ENCODE measurements at places on chromosomes 6 and 20.

GRCh38 chr20:10047427-10047826 is 12.6 kb downstream of the ANKEF1 start:
- no peak for DNase-seq

DNA sequence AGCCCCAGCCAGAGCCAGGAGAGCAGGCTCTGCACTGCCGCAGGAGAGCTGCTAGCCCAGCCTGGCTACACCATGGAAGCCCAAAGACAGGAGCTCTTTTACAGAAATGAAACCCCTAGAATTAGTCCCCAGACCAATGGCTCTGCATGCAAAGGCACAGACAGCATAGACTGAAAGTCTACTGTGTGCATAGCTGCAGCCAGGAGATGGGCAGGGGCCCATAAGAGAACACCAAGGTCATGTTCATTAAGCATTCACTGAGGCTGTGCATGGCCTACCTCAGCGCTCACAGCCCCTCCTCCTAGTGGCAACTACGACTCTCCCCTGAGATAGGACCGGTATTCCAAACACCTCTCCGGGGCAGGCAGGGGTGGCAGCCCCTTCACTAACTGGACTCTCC is 34.9 kb downstream of the SNX5 start:
- DNase-seq, result no peak

- DNase-seq, result peak; percentile 95
These were observed 219.3 kb downstream of the ARHGAP18 start for GRCh38 chr6:129490521-129491255.

DNA sequence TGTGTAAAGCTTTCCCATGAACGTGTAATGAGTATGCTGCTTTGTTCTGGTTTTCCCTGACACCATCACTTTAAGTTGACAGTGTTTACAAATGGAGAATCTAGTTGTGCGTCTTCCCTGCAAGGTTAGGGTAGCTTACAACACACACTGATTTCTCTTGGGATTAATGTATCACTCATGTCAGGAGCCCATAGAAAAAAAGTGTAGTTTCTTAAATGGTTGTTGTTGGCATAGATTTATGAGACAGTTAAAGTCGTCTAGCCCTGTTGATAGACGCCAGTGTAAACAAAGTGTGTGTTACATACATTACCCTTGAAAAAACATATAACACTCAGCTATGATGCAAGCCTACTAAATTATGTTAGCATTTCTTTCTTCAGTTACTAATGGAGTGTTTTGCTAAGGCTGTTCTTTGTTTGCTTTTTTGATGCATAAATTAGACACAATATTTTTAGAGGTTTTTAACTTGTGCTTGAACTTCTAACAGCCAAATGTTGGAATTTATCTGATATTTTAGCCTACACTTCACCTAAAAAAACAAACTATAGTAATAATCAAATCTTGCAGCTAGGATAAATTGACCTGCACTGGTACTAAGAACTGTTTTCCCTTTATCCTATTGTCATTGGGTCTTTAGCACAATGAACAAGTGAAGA is 88.6 kb downstream of the RNF217 start:
- no peak for DNase-seq

GRCh38 chr6:1070085-1070521 is 241.8 kb upstream of the FOXQ1 start:
- no peak for DNase-seq

DNA sequence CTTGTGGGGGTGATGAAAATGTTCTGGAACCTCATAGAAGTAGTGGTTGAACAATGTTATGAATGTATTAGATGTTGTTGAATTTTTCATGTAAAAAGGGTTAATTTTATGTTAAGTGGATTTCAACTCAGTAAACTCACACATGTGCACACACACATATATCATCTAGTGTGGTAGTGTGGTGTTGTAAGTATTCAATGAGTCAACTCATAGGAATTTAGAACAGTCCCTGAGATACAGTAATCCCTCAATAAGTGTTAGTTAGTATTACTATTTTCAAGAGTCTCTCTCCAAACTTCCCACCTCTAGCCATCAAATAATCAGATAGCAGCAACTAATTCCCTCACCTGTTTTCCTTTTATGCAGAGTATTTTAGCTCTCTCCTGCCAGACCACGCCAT is 563.1 kb upstream of the JARID2 start:
- no peak for DNase-seq

DNA sequence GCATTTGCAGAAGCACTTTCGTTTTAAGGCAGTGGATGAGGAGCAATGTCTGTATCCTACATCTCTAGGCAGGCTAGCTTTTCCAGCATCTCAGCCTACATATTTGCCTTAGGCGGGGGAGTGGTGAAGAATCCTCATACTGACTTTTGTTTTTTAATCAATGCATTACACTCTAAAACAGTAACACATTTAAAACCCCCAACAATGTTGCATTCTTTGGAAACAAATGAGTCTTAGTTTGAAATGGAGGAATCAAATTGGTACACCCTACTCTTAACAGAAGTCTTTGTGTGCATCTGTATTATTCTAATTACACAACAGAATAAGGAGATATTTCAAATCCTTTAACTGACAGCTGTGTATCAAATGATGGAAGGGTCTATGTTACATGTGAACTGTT is 9.0 kb downstream of the NKAIN2 start:
- no peak for DNase-seq

DNA sequence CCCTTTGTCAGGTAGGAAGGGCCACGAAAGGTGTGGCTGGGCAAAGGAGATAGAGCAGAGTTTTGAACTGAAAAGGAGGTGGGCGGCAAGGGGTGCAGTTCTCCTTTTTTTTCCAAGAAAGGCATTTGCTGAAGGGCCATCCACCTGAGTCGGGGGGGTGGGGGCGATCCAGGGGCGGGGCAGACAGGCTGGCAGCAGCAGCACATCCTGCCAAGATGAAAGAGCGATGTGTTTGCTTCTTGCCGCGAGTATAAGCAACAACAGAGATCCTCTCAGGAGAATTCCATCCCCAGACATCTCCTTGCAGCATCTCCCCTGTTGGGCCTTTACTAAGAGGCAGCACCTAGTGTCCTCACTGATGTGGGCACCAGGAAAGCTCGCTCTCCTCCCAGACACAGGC is 516.5 kb downstream of the CD83 start:
- DNase-seq, result no peak

- peak; percentile 34 for DNase-seq
These were observed 732 bp upstream of the STXBP5 start for GRCh38 chr6:147203311-147204059.

DNA sequence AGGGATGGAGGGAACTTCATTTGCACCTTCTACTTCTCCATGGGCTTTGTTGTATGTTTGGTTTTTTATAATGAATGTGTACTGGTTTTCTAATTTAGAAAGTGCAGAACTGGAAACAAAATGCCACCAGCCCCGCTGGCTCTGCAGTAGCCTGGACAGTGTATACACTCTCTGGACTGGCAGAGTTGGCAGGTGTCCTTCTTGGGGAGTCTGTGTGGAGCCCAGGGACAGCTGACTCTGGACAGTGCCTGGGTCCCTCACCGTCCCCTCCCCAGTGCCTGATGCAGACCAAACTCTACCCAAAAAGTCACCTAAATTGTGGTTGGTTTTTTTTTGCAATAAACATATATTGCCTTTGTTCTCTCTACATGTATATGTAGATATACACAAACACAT is 91.0 kb downstream of the SLC2A10 start:
- no peak for DNase-seq

DNA sequence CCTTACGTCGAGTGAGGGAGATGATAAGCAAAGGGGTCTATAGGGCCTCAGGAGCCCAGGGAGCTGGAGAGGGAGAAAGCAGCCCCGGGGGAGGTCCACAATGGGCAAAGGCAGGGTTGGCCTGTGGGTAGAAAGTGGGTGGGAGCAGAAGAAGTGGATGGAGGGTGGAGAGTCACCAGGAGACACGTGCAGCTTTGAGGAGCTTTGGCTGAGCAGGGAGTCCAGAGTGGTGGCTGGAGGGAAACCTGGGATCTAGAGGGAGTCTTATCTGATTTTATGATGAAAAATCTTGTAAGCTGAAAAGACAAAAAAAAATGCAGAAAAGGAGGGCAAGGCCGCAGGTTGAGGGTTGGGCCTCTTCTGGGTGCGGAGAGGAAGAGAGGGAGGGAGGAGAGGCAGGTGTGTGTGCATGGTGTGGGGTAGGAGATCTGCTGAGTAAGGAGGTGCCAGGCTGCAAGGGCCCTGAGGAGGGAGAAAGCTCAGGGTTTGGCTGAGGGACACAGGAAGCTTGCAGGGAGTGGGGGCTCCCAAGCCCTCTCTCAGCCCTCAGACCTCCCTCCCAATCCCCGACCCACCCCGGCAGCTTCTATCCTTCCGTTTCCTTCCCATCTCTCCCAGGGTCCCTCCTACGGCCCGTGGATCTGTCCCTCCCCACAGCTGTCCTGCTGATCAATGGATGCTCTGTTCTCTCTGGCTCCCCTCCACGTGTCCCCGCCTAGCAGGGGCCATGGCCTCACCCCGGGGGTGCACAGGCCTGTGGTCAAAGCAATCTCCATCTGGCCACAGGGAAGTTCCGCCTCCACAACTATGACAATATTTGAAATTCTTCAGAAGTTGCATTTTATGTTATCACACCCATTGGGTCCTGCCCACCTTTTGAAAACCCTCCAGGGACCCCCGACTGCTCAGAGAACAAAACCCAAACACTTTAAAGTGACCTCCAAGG is 17.1 kb upstream of the BPI start:
- DNase-seq, result peak; percentile 73

DNA sequence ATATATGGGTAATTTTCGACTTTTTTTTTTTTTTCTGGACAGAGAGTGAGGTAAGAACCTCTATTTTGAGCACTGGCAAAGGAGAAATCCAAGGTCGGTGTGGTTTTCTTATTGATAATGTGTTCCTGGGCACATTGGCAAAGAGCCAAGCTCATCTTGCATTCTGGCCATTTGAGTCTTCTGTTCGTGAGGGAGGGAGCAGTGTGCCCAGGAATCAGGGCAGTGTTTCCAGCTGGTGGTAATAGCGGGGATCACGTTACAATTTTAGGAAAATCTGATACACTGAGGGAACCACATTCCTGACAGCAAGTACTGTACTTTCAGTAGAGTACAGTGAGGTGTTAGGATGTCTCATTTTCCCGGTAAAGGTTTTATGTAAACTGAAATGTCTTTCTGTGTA is 442.3 kb upstream of the MAP3K7 start:
- DNase-seq, result no peak

- DNase-seq, result no peak
These were observed 855.8 kb upstream of the CITED2 start for GRCh38 chr6:140230282-140230681.

DNA sequence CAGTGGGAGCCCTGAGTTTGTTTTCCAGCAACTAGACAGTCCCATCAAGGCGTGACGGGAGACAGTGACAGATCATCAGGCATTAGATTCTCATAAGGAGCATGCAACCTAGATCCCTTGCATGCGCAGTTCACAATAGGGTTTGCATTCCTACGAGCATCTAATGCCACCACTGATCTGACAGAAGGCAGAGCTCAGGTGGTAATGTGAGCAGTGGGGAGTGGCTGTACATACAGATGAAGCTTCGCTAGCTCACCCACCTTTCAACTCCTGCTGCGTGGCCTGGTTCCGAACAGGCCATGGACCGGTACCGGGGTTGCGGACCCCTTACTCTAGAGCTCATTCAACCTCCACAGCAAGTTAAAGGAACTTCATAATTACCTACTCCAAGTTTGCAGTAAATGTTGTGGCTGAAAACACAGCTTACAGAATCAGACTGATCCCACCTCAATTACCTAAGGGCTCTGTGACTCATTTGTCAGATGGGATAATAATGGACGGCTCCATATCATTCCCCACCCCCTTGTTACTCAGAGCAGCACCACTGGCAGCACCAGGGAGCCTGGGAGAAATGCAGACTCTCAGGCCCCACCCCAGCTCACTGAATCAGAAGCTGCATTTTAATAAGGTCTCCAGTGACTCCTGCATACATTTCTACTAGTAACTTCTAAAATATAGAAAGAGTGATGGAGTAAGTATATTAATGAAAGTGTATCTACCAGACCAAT is 15.7 kb downstream of the PXMP4 start:
- no peak for DNase-seq

DNA sequence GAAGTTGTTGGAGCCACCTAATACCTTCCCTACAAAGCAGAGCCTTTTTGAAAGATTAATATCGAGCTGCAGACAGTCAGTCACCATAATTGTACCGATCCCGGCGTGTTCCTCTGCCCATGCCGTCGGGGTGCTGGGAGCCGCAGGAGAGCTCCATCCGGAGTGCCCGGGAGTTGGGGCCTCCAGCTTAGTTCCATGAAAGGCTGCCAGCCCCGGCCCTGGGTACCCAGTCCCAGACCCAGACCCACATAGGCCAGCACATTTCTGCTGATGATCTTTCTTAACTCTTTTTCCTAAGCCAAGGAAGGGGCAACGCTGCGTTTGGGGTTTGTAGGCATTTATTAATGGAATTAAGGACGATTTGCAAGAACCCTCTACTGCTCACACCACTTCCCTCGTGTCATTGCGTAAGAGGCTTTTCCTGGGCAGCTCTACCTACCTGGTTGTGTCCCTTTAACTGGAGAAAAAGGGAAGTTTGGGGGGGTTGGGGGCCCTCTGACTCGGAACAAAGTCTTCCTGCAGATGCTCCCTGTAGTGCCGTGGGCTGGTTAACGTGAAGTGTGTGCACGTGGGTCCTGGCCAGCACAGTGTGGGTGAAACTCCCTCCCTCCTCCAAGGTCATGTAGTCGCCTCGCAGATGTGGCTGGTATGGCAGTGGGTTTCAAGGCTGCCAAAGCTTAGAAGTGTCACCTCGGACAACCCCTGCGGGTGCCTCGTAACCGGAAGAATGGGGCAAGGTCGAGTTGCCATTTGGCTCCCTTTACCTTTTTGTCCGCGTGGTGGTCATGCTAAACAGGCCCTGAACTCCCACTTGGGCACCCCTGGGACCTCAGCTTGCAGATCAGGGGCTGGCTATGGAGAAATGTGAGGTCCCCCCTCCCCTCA is 54.3 kb upstream of the APCDD1L start:
- no peak for DNase-seq

- no peak for DNase-seq
These were observed 164.3 kb upstream of the MLN start for GRCh38 chr6:33967966-33968724.

GRCh38 chr20:32132911-32133549 is 23.5 kb downstream of the TM9SF4 start:
- no peak for DNase-seq

DNA sequence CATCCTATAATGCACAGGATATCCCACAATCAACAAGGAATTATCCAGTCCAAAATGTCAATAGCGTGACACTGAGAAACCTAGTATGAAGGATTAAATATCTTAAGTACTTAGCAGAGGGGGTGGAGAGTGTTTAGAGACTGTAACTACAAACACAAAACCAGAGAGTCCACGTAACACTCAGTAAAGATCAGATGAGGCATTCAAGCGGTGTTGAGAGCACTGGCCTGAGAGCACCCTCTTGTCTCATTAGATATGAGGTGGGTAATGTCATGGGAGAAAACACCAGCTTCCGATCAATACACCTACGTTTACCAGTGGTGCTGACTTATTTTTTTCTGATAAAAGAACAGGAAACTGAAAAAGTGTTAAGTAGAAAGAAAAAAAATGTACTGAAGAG is 2.3 kb downstream of the FAM184A start:
- no peak for DNase-seq

DNA sequence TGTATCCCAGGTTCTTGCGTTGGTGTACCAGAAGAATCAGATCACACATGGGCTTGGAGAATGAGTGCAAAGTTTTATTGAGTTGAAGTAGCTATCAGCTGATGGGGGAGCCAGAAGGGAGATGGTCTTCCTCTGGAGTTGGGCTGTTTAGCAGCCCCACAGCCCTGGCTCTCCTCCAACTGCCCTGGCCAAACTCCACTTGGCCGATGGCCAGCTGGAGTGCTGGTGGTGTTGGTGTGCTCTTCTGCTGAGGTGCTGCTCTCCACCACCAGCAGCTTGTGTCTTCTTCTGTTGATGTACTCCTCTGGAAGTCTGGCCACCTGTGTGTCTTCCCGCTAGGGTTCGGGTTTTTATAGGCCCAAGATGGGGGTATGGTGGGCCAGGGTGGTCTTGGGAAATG is 172.8 kb downstream of the TINAG start:
- DNase-seq, result no peak
